ENCODE measurements at places on chromosomes 5 and 9.

GRCh38 chr5:79297661-79298060 lies 61.7 kb downstream of the JMY start:
- no peak for DNase-seq

- DNase-seq: no peak
Measured at GRCh38 chr5:33890131-33891032, 1.4 kb downstream of the ADAMTS12 start.

- DNase-seq: no peak
Measured at GRCh38 chr5:88880201-88880600, 2.8 kb downstream of the MEF2C start.

DNA sequence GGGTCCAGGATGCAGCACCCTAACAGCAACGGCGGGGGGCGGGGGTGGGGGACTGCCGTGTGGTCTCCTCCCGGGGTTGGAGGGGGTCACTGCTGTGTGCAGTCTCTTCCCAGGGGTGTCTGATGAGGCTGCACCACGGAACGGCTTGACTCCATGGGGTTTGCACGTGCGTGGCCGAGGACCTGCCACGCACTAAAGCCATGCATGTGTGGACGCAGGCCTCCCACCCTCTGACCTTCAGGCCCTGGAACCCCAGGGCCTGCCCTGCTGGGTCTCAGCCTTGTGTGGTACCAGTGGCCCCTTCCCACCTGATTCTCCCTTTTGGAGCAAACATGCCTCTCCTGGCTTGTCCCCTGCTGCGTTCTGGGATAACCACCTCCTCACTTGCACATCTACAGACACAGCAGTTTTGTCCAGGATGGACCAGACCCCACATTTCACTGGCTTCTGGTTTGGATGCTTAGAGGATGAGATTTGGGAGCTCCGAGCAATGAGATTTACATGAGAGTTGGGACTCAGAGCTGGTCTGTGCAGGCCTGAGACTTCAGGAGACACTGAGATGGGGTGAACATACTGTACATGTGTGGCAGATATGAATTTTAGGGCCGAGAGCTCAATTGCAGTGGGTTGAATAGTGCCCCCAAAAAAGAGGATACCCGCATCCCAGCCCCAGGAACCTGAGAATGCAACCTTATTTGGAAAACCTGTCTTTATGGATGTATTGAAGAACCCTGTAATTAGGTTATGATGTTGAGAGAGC lies 45.8 kb downstream of the SLC12A7 start:
- no peak for DNase-seq

GRCh38 chr9:76441551-76442322 lies 17.2 kb upstream of the GCNT1 start:
- no peak for DNase-seq

DNA sequence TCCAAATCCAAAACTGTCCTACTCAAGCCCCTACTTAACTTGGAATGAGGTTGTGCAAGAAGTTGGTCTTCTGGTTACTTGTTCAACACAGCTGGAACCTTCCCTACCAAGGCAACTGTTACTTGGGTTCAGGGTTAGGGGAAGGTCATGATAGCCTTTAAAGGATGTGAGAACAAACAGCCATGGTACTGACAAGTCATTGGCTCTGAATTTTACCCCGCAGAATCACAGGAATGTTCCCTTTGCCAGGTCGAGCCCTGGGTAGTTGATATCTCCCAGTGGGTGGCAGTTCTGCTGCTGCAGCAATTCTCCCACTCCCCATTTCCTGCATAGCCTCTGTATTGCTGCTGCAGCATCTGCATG lies 396.1 kb upstream of the MPDZ start:
- DNase-seq: no peak

- no peak for DNase-seq
Measured at GRCh38 chr9:128898382-128898781, 16.4 kb downstream of the LRRC8A start.

DNA sequence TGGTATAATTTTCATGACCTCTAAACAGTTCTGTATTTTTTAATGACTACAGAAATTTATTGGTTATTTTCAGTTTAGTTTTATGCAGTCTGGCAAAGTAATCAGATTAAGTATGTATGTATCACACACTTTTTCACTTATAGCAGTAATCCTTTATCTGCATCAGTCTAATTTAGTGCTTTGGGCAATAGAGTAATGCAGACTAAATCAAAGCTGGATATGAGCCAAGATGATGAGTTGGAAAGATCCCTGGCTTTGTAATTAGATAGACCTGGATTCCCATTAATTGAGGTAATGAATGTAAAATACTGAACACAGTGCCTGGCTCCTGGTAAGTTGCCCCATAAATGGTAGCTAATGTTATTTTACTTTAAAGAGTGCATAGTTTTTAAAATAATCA lies 215.4 kb upstream of the TLX3 start:
- DNase-seq: no peak

- DNase-seq: no peak
Measured at GRCh38 chr5:132389585-132390286, 20.2 kb downstream of the SLC22A5 start.

GRCh38 chr5:140341591-140341990 lies 4.8 kb downstream of the HBEGF start:
- no peak for DNase-seq

DNA sequence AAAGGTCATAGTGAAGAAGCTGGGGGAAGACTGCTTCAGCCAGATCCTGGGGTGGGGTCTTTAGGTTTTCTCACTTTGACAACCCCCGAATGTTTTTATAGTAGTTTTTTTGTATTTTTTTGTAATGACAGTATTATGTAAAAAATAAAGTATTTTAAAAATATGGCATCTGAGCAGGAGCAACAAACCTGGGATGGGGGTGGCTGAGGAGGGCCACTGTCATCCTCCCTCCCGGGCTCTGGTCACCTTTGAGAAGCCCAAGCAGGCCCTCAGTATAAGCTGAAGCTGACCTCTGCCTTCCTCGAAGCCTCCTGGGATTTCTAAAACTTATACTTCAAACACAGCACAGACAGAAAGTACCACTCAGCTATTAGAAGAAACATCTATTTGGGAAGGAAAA lies 8.7 kb downstream of the DNAJB5 start:
- no peak for DNase-seq

- no peak for DNase-seq
Measured at GRCh38 chr5:60830581-60831127, 13.4 kb downstream of the ELOVL7 start.

DNA sequence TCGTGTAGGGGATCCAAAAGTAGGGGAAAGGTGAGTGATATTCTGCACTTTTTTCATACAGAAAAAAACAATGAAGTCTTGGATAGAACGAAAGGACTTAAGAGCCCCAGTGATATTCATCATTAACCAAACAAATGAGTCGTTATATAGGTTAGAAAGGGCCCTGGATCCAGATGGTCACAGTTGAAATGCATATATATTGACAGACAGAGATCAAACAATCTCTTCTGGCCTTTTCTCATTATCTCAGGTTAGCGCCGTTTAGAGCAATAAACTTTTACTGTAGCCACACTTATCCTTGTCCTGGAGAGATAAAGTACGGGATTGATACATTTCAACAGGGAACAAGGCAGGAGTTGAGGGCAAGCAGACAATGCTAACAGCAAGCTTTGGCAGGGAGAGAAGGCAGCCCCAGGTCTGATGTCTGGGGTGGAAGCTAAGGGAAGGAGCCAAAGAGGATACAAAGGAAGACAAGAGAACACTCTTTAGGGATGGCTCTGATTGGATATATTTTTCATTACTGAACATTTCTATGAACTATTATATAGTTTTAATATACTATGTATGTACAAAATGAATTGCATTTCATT lies 77.0 kb downstream of the LIFR start:
- DNase-seq: no peak

DNA sequence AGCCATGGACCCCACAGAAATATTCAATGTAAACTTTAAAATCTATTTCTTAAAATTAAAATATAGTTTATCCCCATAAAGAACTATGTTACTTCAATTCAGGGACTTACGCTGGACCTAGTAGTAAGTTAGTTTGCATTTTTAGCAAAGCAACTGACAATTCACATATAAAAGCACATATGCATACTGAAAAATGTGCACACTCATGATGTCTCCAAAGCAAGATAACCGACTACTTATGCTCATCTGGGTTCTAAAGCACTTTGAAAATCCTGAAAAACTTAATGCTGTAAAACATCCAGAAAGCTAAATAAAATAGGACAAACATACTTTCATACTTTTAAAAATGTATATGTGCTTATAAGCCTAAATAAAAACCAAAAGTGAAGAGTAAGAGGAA lies 264.4 kb upstream of the GAS1 start:
- no peak for DNase-seq

- DNase-seq: peak; percentile 30
Measured at GRCh38 chr9:112890106-112891081, at the start of gene SLC46A2. TSS of gene SLC46A2 (minus strand) at chr9:112890876. CDS start at chr9:112890681, 195 bp downstream.

DNA sequence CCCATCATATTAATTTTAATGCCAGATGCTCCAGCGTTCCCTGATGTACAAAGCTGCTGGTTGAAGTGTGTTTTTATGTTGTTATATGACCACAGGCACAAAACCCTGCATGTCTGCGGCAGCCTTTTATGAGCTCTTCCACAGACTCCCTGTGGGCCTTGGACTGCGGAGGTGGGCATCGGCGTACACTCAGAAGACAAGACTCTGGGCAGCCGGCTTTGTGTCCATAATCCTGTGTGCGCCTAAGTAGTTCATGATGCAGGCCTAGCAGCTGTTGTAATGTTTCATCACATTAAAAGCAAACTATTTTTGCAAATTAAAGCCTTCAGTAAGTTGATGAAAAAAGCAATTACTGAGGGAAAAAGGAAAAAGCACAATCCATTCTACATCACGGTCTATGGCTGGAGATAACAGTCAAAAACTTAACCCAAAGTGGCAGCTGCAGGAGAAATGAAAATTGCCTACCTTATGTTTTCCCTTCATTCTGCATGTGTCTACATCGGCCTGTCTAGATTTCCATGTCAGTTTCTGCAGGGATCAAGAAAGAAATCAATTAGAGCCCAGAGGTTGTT lies 78.8 kb downstream of the SEMA6A start:
- DNase-seq: no peak

DNA sequence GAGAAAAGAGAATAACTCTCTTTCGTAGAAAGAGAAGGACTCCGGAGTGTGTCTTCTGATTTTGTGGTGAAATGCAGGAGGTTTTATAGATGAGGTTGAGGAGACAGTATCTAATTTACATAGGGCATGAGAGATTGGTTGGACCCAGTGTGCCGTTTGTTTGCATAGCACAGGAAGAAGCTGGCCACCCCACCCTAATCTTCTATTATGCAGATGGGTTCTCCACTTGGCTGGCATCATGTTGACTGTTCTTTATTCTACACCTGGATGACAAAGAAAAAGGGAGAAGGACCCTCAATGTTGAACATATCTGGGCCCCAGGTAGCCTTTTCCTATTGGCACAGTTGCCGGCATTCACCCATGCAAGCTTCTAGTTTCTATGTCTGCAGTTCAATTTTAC lies 23.2 kb upstream of the MINAR2 start:
- DNase-seq: no peak

DNA sequence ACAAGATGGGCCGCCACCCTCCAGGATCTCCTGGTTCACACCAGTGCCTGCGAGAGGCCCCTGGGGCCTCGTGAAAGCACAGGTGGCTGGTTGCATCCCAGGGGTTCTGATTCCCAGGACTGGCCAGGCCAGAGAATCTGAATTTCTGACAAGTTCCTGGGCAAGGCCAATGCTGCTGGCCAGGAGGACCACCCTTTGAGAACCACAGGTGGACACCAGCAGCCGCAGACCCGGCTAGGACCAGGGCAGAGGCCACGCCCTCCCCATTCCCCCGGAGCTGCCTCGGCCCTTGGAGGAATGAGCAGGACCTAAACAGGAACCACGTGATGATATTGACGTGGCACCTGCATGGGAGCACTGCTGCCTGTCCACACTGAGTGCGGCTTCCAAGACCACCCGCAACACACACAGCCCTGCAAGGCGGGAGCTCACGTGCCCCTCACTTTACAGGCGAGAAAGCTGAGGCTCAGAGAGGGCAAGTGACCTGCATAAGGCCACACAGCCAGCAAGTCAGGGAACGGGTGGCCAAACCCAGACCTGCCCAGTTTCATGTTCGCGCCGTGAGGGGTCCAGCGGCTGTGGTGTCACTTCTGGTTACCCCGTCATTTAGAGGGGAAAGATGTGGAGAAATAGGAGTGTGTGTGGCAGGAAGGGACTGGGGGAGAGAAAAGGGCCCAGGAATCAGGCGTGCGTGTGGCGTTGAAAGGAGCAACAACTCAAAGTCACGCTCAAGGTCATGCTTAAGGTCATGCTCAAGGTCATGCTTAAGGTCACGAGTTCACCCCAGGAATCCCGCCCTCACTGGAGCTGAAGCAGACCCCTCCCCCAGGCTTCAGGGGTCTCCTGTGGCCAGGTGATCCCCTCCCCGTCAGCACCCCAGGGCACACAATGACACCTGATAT lies 105.9 kb upstream of the IER5L start:
- no peak for DNase-seq

GRCh38 chr5:56685503-56686217 lies 129.7 kb upstream of the MAP3K1 start:
- no peak for DNase-seq

GRCh38 chr5:58818465-58818864 lies 235.6 kb downstream of the RAB3C start:
- no peak for DNase-seq

DNA sequence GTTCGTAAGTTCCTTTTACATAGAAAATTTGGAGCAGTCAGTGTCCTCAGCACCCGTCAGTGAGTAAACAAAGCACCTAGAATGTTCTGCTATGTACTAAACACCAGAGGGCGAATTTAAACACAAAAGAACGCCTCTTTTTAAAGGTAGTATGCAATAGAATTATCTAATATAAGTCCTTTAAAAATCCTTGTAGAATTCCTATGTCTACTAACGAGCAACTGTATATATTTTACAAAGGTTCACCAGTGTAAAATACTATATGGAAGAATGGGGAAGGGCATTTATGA lies 499 bp upstream of the TMEM232 start:
- DNase-seq: no peak

GRCh38 chr9:93059011-93059714 lies 662 bp downstream of the SUSD3 start:
- DNase-seq: peak; percentile 21

- no peak for DNase-seq
Measured at GRCh38 chr9:27487128-27487640, 36.9 kb upstream of the IFNK start.

DNA sequence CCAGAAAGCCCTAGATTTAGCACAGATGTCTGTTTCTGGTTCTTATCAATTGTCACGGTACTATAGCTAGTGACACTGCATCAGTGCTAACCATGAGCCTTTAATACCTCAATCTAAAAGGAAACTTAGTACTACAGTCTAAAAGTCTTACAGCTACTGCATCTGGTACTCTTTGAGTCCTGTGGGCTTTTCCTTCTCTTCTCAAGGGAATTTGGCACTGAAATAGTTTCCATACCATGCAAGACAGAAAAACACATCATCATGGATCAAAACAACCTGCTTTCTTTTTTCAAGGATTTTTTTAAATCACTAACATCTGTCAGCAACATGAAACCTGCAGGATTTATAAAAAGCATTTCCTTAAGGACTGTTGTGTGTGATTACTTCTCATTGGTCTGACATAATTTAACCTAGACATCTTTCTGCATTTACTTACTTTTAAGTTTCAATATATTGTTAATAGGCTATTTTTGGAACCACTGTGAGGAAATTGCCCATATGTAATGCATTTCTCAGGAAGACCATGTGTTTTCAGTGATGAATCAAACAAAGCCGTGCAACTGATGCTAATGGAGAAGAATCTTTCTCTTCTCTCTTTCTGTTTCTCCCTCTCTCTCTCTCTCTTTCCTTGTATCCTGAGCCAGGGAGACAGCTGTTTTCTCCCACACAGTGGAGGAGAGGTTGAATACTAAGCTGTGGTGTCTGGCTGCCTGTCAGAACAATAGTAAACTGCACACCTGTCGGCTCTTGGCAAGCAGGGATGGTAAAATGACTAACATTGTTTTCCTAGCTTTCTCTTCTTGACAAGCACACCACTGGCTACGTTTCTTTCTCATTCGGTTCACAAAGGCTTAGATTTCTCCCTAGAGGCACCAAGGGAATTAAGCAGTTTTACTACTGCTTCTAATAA lies 273.4 kb downstream of the CSNK1G3 start:
- no peak for DNase-seq
